Prostate gland (tissue), 2 donors: ENCODE measurements at places on chromosomes 16 and 17. TPM values are rescaled to one million over a fixed set of nuclear protein-coding genes. Genes with fewer than 3 reads are reported as not detected.

DNA sequence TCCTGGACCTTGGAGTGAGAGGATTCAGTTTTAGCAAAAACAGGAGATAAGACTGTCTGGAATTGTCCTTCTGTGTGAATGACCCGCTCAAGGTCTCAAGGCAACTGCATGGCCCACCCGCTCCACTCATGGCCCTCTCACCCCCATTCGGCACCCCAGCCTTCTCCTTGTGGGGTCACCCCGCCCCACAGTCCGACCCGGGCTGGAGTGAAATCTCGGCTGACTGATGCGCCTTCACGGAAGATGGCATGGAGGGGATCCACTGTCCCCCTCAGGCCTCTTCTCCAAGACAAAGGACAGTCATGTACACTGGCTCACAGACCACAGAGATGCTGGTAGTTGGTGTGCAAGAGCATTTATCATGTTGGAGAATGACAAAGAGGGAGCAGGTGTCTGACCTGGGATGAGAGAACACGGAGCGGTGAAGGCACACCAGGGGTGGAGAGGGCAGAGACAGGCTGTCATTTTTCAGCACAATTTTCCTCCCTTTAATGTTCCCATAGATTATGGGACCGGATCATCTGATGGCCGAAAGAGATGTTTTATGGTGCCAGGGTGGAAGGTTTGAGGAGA, 391.9 kb upstream of the TNRC6C start:
- DNase-seq: no peak

DNA sequence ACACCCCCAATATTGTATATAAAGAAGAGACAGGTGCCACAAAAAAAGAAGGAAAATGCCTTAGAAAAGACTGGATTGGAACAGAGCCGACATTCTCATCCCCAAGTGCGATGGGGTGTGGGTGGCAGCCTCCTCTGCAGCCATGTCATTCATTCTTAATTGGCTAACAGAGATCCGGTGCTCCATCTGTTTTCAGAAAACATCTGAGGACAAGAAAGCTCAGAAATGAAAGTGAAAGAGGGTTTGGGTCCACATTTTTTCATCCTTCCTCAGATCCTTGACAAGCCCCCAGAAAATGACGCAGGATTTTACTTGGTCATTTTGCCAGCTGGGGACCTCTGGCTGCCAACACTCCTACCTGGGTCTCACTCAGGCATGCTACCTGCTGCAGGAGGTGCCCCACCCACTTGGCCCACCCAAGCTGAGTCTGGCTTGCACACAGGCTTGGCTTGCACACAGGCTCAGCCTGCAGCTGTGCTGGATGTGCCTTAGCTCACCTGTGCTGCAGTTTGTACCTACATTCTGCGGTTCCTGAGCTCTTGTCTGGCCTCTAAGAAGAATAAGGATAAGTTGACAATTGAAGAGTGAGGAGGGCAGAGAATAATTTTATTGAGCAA, 21.9 kb downstream of the KIF2B start:
- DNase-seq: no peak

DNA sequence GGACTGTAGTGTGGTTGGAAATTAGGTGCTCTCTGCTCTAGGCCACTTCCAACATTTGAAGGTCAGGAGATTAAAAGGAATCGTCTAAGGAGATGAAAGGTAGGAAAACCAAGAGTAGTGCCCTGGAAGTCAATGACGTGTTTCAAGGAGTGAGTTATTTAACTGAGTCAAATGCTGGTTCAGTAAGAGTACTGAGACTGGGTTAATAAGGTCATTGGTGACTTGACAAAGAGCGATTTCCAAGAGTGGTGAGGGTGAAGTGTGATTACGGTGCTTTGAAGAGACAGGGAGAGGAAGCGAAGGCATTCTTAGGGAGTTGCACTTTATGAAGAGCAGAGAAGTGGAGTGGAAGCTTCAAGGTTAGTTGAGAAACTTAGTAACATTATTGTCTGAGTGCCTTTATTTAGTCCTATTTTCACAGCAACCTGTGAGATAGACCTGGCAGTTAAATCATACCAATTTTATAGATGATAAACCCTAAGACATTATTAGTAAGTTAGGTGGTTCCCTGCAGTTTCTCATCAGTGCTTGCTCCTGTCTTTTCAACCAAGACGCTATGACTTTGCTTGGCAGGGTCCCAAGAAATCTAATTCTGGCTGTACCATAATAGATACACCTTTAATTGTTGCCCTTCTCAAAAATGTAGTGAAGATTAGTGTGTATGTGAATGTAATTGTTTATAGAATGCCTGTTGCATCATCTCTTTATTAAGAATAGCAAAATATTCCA, 5.9 kb downstream of the ZNF207 start:
- no peak for DNase-seq

DNA sequence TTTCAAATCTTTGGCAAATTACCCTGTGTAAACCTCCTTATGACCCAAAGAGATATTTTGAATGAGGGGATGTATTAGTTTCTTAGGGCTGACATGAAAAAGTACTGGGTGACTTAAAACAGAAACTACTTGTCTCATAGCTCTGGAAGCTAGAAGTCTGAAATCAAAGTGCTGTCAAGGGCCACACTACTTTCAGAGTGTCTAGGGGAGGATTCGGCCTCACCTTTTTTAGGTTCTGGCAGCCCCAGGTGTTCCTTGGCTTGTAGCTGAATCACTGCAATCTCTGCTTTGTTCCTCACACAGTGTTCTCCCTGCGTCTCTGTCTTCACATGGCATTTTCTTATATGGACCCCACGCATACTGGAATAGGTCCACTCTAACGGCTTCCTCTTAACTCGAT, 322.2 kb downstream of the CDH13 start:
- no peak for DNase-seq

The TMEM238L gene
- 12.0 TPM for total RNA-seq

The ZG16B gene
- total RNA-seq: 37.1 TPM

GRCh38 chr17:44832805-44833204, 2.7 kb upstream of the GJC1 start:
- DNase-seq: no peak

DNA sequence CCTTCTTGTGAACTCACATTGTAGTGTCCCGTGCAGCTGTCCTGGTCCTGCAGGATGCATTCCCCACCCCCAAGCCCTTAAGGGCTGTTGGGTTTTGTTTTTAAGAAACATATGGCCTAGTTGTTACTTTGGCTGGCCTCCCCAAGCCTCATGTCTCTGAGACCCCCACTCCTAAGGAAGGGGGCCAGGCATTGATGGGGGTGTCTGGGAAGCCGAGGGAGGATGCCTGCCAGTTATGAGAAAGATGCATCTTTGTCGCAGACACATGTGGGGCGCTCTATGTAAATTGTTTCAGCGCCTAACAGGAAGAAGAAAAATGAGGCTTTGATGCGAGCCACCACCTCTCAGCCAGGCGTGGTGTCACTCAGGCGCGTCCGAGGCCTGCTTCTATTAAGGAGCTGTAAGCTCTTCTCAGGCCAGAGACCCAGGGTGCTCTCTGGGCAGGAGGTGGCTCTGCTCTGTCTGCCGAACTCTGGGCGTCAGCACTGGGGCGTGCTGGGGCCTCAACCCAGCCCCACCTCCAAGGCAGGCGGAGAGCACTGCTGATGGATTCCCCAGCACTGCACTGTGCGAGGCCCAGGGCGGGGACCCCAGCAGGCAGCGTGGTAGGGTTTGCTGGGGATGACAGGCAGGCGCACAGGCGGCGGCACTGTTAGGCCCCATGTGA, 70.6 kb downstream of the SREBF1 start:
- no peak for DNase-seq

DNA sequence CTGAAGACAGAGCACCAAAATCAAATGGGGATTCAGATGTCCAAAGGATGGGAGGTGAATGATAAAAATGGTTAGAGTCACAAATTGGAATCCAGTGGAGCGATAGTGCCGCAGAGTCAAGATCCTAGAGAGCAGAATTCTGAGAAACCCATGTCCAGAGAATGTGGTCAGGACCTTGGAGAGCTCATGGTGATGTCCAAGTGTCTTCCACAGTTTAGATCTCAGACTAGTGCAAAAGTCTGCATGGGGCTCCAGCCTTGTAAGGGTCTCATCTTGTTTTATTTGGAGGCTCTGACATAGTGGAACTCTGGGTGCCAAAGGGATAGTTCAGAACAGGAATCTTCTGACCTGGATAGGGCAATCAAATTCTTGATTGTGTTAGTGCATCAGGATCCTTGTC, 245.9 kb upstream of the HSBP1 start:
- no peak for DNase-seq

DNA sequence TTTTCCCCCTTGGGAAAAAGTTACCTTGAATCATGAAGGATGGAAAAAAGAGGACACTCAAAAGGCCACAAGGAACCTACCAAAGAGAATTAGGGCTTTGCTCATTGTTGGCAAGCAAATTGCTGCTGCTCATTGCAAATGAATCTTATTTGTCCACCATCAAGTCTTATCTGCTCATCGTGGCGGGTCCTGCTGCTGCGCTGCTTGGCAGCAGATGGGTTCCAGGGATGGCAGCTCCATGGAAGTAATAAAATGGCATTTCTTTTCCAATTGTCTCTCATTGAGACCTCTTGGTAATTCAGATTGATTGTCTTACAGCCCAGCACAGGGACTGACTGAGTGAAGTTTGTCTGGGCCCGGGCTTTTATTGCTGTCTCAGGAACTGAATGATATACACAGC, 118.7 kb downstream of the MRM1 start:
- no peak for DNase-seq

The SLX4 gene
- total RNA-seq: 14.7 TPM

DNA sequence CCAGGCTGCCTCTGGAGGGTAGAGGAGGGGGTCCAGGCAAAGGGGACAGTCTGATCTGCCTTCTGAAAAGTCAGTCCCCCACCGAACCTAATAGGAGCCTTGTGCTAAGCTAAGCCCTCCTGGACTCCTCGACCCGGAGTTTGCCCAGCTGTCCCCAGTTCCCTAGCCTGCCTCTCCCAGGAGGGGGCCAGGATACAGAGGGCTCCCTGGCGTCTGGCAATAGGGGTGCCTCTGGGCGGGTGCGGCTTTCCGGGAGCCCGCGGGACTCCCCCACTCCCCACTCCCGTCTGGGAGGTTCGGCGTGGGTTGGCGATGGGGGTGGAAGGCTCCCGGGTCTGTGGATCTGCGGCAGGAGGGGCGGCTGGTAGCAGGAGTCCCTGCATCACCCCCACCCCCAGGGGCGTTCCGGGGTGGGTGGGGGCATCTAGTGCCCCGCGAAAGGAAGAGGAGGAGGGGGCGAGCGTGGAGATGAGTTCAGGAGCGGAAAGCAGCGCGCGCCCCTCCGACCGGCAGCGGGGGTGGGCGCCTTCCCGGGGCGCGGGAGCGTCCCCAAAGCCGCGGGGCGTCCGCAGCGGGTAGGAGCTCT, 1.2 kb downstream of the GSG1L start:
- no peak for DNase-seq

The CPNE2 gene
- 22.3 TPM for total RNA-seq
